ENCODE measurements at places on chromosomes 5 and 9.

DNA sequence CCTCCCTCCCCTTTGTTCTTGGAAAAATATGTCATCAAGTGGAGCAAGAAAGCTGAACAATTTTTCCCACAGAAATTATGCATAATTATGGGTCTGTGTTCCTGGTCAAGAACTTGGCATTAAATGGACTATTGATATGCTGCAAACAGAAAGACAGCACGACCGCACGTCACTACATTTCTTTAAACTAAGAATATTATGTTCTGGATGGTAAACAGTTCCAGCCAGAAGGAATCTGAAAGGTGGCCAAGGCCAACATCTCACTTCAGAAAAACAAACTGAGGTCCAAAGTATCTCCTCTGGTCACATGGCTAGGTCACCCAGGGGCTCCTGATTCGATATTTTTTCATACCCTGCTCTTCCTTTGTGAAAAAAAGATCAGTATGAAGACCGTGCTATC lies 173.3 kb upstream of the GAS1 start:
- DNase-seq, result no peak

- peak; percentile 55 for DNase-seq
These were observed 11.1 kb downstream of the TTC39B start for GRCh38 chr9:15295761-15296405.

GRCh38 chr9:89410641-89411350 lies 87.1 kb downstream of the SEMA4D start:
- peak; percentile 70 for DNase-seq

GRCh38 chr5:128263357-128263756 lies 179.8 kb downstream of the SLC12A2 start:
- no peak for DNase-seq

DNA sequence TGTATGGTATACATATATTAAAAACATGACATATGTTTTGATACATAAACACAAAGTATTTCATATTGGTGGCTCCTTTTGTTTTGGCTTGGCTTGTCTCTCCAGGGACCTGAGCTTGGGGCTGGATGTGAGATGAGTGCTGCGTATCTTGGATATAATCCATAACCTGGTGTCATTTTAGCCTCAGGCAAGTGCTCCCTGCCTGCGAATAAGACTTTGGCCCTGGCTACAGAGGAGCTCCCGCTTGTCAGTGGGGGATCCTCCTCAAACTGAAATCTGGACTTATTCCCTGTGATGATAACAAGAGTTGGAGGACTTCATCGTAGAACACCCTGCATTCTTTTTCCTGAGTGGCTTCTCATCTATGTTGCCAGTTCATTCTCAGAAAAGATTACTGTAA lies 341.7 kb upstream of the CLINT1 start:
- no peak for DNase-seq

DNA sequence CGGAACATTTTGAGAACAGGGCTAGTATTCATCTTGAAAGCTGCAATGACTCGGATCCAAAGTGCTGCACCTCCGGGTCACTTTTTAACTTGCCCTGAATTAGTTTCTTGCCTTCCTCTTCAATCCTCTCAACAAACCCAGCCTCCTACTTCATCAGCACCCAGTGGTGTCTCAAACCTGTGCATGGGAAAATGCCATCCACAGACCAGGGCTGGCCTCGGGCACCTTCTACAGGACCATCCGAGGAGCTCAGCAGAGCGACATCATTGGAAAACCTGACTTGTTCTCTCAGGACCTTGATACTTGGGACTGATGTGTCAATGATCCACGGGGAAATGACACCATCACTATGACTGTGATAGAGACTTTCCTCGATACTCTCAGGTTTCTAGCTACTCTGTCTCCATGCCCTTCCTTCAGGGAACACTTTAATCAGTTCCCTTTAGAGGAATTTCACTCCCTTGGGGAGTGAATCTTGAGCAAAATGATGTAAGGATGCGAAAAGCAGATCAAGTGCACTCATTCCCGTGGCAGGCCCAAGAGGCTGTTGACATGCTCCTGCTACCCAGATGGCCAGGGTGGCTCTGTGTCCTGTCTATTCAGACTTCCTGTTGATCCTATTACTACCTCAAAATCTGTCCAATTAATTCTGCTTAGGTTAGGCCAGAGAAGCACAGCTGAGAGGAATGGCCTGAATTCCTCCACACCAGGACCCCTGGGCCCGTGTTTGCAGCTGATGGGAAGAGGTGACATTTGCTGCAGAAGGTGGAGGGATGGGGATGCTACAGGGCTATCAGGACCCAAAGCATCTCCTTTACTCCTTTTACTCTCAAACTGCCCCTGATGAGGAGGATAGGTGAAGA lies 96.5 kb upstream of the SLC25A48 start:
- DNase-seq, result peak; percentile 23

- DNase-seq, result no peak
These were observed 95.7 kb downstream of the NFIB start for GRCh38 chr9:14218253-14218652.

DNA sequence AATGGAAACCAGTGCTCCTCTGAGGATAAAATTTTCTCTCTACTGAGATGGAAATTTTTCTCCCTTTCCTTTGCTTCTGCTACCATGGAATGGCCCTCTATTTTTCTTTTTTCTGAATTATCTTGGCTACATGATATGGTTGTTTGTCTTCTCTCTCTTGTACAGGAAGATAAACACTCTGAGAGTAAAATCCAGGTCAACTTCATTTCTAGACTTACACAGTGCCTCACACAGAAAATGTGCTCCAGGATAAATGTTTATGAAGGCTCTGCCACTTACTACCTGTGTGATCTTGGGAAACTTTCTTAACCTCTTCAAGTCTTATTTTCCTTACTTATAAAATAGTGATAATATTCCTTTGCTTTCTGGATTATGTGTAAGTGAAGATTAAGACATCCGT lies 153.9 kb downstream of the PRELID2 start:
- DNase-seq, result no peak

- DNase-seq, result no peak
These were observed 26.2 kb upstream of the IQGAP2 start for GRCh38 chr5:76376866-76377230.

- no peak for DNase-seq
These were observed 184.4 kb upstream of the OR13F1 start for GRCh38 chr9:104319685-104320084.

- no peak for DNase-seq
These were observed 24.7 kb upstream of the SLC6A19 start for GRCh38 chr5:1176473-1177391.

- DNase-seq, result no peak
These were observed 47.0 kb downstream of the UBE2QL1 start for GRCh38 chr5:6495433-6496206.

DNA sequence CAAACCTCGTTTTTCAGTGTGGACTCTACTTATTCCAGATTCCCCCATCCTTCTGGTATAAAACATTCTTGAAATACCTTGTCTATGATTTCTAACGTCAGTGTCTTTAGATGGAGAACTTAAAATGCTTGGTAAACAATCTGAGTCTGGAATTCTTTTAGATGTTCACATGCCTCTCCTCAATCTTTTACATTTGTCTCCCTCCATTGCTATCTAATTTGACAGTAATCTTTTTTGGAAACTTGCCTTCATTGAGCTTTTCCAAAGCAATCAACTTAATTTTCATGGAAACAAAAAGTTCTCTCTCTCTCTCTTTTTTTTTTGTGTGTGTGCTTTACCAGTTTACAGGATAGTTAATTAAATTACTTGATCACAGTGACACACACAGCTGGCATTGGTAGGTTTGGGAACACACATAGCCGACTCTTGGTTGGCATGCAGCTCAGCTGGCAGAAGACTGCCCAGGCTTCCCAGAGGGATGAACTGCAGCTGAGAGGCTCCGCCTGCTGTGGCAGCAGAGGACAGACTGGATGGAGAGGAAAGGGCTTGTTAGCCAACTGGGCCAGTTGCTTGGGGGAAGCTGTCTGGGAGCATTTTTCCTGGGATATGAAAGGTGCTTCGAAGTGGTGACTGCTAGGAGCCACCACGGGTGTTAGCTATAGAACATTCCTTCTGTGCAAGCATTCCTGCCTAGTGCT lies 271.3 kb downstream of the ZSWIM6 start:
- DNase-seq, result no peak

DNA sequence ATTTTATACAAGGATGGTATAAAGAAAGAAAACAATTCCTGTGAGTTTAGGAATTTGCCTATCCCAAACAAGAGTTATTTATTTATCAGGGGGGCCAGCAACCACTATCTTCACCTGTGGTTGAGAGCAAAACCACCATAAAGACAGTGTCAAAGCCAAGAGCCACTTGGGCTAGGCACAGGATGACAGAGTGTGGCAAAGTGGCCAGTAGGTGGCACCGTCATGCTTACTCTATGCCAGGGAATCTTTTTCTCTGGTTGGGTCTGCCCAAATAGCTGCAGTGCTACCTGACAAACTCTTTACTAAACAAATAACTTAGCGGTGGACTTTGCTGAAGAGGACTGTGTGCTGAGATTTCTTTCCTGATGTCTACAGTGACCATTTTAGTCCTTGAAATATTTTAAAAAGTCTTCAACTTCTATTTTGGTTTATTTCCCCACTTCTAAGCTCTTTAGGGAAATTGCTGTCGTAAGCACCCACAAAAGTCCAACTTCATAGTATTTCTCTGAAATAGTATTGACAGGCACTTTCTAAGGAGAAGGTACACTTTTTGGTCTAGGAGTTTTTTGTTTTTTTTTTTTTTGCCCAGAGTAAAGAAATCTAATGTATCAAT lies 285.0 kb downstream of the RFX3 start:
- peak; percentile 77 for DNase-seq

DNA sequence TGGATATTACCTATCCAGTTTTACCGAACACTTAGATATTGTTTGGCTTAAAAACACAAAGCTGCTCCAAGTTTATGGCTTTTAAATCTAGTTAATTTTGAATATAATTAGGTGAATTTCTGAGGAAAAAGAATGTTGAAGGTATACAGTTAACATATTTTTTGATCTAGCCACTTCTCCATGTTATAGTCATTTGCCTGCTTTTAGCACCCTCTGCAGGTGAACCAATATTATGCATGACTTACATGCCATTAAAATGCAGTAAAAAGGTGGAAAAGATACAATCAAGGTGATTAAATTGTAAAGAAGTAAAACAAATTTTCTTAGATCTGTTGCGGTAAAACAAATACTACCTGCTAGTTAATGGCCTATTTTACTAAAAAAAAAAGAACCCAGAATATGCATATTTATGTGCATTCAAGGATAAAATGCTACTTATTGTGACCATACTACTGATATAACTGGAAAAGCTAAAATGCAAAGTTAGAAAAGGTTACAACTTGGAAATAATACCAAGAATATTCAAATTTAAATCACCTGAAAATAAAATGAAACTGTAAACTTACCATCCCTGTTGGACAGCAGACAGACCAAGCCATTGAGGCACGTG lies 132.1 kb downstream of the AP3B1 start:
- DNase-seq, result no peak

- no peak for DNase-seq
These were observed 15.0 kb downstream of the ICE1 start for GRCh38 chr5:5437227-5438172.

DNA sequence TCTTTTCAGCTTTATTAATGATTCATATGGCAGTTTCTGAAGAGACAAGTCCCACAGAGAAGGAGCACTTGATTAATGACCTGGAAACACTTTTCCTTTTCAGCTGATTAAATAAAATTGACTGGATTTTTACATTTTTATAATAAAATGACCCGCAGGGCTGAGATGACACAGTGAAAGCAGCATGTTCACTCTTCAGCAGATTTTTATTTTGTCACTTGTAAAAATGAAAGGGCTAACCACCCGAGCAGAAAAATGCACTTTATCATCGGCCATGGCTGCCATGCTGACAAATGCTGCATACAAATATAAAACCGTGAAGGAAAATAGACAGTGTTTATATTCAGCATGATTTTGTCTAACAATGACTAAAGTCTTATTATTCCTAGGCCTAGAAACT lies 321.6 kb upstream of the ITGA1 start:
- DNase-seq, result no peak

DNA sequence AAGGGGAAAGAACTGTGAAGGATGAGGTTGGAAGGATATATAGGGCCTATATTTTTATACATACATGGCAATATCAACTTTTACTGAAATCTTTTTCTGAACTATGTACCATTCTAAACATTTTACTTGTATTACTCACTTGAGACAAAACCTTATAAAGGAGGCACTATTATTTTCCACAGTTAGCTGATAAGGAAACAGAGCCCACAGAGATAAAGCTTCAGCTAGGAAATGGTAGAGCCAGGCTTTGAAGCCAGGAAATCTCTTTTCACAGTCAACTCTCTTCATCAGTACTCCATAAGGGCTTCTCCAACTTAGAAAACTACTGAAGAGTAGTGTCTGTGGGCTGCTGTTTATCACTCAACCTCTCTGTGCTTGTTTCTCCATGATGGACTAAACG lies 613.7 kb downstream of the PRELID2 start:
- DNase-seq, result no peak

GRCh38 chr9:130458027-130458803 lies 13.5 kb downstream of the ASS1 start:
- DNase-seq, result no peak

- no peak for DNase-seq
These were observed 33.1 kb upstream of the ORM1 start for GRCh38 chr9:114289571-114290481.

All from activated CD8-positive, alpha-beta memory T cell treated with anti-CD3 and anti-CD28 coated beads, Interleukin-2, amount 10 ng/mL, durations not matched to agents 7 days and 5 days (primary cell).